ENCODE measurements at places on chromosomes 3 and 15. TPM values are rescaled to one million over a fixed set of nuclear protein-coding genes. Genes with fewer than 3 reads are reported as not detected.

DNA sequence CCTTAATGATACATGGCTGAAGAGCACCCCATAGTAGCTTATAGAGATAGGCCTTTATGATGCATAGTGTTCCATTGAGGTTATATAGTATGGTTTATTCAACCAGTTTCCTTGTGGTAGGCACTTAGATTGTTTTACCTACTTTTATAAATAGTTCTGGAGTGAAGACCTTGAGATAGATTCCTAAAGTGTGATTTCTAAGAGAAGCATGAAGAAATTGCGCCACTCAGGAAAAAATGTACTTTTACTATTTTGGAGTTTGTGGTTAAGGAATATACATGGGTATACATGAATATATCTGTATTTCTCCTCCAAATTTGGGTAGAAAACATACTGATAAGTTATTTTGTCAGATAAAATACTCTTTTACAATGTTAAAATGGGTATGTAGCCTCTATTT lies 70.5 kb downstream of the CHD2 start:
- DNase-seq = no peak

The GOLGA6D gene
- total RNA-seq = not detected

The IL5RA gene
- total RNA-seq = not detected

The SIDT1 gene
- total RNA-seq = 1.6 TPM

The C3orf70 gene
- total RNA-seq = 14.2 TPM

- DNase-seq = no peak
Observed at GRCh38 chr15:55921744-55922143, 71.7 kb downstream of the NEDD4 start.

The GP9 gene
- total RNA-seq = not detected
